Bone marrow (tissue), 2 donors: ENCODE measurements at places on chromosomes 2 and 18.

DNA sequence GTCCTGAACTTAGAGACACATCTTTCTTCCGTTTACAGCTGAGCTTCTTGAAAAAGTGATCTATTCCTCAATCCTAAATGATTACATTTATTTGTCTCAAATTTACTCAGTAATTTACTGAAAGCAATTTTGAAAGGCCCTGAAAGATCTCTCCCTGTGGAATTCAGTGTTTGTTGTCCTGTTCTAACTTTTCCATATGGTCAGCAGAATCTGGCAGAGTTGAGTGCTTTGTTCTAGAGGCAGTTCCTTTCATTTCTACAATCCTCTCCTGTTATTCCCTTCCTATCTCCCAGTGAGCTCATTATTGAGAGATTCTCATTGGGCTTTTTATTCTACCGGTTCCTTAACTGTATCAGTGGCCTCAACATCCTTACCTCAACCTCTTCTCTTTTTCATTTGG is 36.5 kb upstream of the REG3G start:
- no peak for DNase-seq

DNA sequence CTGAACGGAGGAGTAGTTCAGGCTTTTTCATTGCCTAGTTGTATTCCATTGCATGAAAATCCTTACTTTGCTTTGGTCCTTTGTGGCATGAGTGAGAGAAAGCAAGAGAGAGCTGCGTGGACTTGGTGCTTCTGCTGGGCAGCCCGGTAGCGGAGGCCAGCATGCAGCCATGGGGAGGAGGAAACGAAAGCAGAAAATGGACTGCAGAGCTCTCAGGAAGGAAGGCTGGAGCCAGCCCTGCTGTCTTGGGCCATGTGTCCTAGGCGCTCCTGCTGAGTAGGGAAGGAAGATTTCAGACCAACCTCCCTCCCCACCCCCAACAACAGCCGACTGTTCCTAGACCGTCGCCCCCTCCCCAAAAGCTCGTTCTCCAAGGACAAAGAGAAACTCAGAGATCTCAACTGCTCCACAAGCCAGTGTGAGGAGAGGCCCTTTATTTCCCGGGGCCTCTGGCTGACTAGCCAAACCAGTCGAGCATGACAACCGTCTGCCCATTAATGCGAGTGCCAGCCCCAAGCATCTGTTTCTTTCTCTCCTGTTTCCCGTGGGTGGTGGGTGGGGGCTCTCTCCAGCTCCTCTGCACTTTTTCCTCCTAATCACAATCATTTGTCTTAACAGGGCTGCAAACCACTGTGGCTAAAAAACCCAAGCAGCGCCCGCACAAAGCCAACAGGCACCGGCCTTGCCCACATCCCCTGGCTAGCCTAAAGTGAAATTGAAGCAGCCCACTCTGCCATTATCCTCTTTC is 66.8 kb upstream of the FZD7 start:
- DNase-seq, result no peak

GRCh38 chr18:31439807-31440325 is 7.7 kb upstream of the DSG3 start:
- no peak for DNase-seq

DNA sequence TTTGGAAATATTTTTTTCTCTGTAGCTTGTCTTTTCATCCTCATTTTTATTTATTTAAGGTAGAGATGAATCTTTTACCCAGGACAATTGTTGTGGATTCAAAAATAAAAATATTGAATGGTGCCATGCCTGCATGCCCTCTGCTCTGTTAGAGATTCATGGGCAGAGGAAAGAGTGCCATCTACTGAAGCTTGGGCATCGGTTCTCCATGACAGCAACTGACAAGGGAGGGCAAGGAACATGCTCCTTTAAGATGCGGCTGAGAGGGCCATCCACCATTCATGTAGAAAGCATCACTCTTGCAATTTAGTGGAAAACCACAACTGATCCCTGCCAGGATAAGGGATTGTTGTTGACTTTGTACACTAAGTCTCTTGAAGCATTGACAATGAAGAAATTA is 79.9 kb downstream of the PARD3B start:
- no peak for DNase-seq

DNA sequence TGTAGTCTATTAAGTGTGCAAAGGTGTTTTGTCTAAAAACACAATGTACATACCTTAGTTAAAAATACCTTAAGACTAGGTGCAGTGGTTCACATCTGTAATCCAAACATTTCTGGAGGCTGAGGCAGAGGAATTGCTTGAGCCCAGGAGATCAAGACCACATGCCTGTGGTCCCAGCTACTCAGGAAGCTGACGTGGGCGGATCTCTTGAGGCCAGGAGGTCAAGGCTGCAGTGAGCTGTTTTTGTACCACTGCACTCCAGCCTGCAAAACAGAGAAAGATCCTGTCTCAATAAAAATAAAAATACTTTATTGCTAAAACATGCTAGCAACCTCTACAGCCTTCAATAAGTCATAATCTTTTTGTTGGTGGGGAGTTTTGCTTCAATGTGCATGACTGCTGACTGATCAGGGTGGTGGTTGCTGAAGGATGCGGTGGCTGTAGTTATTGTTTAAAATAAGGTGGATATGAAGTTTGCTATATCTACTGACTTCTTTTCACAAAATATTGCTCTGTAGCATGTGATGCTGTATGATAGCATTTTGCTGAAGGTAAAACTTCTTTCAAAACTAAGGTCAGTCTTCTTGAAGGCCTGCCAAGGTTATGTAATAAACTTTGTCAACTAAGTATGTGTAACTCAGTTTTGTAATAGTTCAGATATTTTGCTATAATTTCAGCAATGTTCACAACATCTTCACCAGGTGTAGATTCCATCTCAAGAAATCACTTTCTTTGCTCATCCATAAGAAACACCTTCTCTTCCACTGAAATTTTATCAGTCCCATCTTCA is 1238.0 kb upstream of the NRXN1 start:
- DNase-seq, result no peak

DNA sequence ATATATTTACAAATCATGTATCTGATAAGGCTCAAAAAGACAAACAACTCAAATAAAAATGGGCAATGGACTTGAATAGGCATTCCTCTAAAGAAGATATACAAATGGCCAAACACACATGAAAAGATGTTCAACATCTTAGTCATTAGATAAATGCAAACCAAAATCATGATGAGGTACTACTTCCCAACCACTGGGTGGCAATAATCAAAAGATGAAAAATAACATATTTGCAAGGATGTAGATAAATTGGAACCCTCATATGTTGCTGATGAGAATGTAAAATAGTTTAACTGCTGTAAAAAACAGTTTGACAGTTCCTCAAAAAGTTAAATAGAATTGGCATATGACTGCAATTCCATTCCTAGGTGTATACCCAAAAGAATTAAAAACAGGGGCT is 132.3 kb downstream of the TTC32 start:
- no peak for DNase-seq

DNA sequence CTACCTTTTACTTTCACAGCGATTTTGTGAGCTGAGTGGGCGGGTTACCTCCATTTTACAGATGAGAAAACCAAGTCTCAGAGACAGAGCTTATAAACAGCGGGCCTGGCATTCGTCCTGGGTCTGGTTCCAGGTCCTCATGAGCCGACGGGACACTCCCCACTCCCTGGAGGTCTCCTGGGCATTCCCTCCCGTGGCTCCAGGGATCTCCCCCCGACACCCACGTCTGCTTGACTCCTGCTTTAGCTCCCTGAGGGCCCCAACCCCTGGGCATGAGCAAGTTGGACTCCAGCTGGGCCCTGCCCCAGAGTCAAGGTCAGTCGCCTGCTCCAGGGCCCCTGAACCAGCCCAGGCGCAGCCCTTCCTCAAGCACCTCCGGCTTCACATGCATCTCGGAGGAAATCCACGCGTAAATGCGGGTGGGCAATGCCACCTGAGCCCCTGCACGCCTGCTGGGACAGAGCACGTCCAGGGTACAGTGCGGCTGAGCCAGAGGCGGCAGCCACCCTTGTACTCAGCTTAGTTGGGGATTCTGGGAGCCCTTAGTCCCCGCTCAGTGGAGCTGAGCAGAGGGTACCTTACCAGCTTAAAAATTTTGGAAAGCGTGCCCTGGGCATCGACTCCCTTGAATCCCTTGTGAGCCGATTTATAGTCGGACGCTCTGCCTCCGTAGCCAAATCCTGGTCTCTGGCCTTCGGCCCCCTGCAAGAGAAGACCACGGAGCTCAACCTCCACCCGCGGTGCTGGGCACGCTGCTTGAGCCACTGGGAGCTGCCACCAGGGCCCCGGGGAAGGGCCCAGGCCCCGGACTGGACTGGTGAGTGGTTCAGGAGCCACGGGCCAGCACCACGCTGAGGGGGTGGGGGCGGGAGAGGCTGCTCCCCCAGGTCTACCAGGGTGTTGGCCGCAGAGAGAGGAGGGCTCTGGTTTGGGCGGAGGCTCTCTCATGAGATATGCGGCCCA is 148.1 kb downstream of the MBP start:
- no peak for DNase-seq

DNA sequence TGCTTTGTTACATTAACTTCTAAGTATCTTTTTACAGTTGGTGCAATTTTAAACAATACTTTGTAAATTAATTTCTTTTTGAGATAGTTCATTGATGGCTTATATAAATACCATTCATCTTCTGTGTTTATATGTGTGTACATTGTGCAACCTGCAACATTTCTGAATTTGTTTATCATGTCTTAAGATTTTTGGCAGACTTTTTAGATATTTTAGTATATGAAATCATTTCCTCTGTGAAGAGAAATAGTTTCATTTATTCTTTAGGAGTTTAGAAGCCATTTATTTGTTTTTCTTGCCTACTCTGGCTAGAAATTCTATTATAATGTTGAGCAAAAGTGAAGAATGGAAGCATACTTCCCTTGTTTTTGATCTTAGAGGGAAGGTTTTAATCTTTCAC is 337.8 kb upstream of the DSEL start:
- DNase-seq, result no peak

DNA sequence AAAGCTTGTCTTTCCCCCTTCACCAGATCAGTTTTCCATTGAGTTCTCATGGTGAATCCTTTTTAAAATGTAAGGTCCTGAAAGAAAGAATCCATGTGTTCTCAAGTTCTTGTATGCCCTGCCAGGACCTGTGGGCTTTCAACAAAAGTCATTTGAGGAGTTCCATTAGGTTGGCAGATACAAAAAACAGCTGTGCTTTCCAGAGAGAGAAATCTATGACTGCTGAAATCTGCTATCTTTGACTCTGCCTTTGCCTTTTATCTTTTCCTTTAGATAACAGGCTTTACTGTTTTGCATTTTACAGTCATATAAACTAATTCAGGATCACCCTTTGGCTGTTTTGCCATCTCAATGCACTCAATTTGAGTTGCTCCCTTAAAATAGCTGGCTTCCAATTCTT is 59.7 kb downstream of the CXCR4 start:
- DNase-seq, result no peak

GRCh38 chr18:22309191-22309590 is 108.5 kb downstream of the CTAGE1 start:
- no peak for DNase-seq

DNA sequence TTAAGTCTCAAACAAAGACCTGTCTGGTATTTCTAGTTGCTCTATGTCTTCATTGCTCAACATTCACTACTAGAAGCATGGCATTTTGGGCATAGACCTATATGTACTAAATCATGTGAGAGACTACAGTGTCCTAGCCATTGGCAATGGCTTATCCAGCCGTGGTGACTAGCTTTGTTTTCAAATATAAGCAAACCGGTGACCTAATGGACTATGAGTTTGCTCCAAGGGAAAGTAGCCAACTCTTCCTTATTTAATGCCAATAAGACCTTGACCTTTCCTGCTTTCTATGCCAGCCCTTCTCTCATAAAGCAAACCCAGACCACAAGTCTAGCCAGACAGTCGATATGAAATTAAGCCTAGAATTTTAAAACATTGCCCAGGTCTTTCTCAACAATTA is 113.7 kb upstream of the CREB1 start:
- DNase-seq, result no peak

GRCh38 chr2:12282780-12283695 is 433.7 kb upstream of the TRIB2 start:
- no peak for DNase-seq

GRCh38 chr2:196900843-196901242 is 25.7 kb downstream of the PGAP1 start:
- DNase-seq, result no peak

DNA sequence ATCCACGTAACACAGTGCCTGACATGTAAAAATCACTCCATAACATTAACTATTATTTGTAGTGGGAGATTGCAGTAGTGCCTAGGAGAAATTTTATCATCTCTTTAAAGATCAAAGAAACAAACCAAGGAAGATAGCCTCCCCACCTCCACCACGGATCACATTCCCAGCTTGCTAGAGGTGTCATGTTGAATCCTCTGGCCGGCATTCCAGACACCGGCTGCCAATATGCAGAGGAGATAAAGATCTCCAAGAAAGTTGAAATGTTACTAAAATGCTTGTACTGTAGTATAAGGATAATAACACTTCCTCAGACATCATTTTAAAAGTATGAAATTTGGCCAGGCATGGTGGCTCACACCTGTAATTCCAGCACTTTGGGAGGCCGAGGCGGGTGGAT is 6.1 kb upstream of the ATG16L1 start:
- no peak for DNase-seq

DNA sequence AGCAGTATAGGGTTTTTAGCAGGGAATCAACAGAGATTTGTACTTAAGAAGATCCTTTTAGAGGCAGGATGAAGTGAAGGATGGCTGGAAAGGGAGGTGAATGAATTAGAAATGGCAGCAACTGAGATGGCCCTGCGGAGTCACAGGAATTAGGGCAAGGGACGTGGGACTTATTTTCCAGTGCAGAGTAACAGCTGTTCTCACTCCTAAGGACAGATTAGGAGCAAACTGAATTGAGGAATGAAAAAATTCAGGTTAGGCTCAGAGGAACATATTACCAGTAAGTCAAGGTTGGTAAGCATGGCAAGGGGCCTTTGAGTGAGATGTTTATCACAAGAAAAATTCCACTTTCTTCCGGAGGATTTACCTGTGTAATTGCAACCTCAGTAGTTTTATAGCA is 34.4 kb downstream of the COL4A3 start:
- no peak for DNase-seq

DNA sequence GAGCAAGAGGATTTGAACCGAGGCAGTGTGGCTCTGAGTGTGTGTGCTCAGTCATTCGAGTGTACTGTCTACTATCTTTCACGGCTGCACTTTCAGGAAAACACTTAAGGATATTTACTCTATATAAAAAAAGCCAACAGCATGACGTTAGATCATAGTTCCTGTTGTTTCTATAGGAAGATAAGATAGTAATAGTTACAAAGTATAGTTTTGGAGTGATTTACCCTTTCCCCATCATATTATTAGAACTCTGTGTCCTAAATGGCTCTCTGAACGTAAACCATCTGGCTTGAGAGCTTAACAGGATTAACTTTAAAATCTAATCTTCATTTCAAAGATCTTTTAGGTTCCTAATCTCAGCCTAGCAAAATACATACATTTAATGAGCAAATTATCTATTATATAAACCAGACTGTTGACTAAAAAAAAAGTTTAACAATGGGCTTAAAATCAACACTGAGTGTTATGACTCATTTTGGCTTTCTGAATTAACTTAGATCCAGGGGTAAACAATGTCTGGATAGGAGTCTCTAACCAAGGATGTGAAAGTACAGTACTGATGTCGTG is 150.3 kb upstream of the DNMT3A start:
- DNase-seq, result no peak

- DNase-seq, result no peak
Measured at GRCh38 chr2:190062053-190062452, 476 bp downstream of the MSTN start.
